Hematopoietic multipotent progenitor cell treated with erythropoietin and hydrocortisone succinate and interleukin-3 and kit ligand, for 8 days (in vitro differentiated cells): ENCODE measurements at places on chromosomes 12 and 14.
A peak's percentile ranks its signal among the peaks of the same experiment; 100 is the strongest.

GRCh38 chr14:102629011-102629444 is 36.6 kb downstream of the RCOR1 start:
- DNase-seq = peak; percentile 37

DNA sequence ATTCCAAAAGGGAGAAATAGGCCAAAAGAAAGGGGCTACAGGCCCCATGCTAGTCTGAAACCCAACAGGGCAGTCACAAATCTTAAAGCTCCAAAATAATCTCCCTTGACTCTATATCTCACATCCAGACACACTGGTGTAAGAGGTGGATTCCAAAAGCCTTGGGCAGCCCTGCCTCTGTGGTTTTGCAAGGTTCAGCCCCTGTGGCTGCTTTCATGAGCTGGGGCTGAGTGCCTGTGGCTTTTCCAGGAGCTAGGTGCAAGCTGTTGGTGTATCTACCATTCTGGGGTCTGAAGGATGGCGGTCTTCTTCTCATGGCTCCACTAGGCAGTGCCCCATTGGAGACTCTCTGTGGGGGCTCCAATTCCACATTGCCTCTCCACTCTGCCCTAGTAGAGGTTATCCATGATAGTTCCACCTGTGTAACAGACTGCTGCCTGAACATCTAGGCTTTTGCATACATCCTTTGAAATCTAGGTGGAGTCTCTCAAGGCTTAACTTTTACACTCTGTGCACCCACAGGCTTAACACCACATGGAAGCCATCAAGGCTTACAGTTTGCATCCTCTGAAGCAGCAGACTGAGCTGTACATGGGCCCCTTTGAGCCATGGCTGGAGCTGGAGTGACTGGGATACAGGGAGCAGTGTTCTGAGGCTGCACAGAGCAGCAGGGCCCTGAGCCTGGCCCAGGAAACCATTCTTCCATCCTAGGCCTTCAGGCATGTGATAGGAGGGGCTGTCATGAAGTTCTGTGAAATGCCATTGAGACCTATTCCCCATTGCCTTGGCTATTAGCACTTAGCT is 66.5 kb upstream of the ABCD2 start:
- DNase-seq = no peak

DNA sequence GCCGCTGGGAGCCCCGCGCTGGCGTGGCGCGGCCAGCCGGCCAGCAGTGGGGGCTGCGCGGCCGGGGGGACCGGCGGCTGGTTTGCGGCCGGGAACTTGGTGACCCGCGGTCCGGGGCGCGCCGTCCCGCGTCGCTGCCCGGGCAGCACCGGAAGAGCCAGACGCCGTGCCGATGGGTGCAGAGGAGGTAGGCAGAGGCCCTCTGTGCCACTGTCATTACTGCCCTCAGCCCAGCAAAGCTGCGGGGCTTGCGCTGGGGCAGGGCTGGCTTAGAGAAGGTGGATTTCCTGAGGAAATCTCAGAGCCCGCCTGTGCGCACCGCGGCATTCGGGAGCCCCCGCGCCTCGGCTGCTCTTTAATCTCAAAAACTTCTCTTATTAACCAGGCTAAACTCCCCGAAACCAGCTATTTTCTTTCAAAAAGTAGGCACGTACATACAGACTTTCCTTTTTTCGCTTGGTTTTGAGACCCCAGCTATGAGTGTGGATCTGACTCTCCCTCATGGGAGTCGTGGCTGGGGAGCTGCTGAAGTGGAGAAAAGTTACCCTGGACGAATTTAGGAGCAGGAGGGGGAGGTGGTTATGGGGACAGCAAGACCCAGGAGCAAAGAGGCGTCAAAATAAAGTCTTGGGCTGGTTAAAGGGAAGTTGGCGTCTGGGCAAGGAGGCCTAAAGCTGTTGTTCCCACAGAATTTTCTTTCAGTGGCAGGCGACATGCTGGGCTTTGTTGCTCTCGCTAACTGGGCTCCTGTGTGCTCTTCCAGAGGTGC is 802 bp downstream of the SUSD6 start:
- peak; percentile 40 for DNase-seq

GRCh38 chr14:71163842-71164629 is 256.8 kb downstream of the PCNX1 start:
- no peak for DNase-seq

DNA sequence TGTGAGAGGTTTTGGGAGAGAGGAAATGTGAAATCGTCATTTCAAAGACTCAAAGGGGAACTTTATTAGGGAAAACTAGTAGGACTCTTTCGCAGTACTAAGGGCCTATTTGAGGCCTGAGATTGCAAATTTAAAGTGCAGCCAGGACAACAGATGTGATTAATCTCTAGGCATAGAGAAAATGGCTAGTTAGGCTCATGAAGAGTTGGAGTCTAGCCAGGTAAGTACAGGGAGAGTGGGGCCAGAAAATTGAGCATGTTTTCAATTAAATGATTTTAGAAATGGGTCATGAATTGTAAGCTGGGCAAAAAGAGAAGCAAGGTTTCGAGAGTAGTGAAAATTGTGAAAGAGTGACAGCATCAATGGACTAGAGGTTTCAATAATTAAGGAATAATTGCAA is 91.9 kb upstream of the LMNTD1 start:
- no peak for DNase-seq

DNA sequence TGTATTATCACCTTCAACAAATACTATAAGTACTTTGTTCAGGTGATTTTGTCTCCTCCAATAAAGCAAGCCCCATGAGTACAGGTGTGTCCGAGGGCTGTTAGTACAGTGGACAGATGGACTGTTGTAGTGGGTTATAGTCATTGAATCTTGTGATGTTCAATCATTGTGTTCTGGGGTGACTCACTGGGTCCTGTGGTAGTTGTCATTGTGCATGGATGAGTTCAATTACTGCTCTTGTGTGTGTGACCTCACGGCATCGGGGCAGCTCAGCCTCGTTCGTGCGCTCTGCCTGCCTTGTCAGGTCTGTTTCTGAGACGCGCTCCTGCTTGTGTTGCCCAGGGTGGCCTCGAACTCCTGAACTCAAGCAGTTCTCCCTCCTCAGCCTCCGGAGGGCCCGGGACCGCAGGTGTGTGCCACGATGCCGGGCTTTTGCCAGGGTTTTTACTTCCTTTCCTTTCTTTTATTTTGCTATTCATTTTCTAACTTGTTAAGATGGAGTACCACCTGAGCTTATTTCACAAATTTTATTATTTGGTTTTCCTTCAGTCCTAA is 72.2 kb downstream of the DDX51 start:
- DNase-seq = no peak

DNA sequence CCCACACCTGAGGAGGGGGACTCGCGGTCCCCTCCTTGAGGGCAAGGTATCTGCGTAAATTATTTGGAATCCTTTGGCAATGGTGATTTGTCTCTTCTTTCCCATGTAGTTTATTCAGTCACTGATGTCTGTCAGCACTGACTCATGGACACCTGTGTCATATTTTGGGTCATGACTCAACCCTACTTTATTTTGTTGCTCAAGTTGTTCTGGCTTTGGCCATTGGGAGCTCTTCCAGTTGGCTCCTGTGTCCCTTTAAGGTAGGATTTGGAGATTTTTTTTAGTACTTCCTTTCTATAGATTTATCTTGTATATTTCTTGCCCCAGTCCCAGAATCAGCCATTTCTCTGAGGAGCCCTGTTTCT is 47.4 kb upstream of the C14orf180 start:
- DNase-seq = no peak

DNA sequence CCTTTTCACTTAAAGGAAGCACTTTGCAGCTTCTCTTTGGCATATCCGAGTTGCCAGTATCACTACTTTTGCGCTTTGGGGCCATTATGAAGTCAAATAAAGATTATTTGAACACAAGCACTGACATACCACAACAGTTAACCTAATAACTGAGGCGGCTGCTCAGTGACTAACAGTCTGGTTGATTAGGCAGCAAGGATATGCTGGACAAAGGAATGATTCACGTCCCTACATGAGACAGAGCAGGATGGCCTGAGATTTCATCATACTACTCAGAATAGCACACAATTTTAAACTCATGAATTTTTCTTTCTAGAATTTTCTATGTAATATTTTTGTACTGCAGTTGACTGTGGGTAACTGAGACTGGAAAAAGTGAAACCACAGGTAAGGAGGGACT is 56.9 kb upstream of the E2F7 start:
- no peak for DNase-seq

DNA sequence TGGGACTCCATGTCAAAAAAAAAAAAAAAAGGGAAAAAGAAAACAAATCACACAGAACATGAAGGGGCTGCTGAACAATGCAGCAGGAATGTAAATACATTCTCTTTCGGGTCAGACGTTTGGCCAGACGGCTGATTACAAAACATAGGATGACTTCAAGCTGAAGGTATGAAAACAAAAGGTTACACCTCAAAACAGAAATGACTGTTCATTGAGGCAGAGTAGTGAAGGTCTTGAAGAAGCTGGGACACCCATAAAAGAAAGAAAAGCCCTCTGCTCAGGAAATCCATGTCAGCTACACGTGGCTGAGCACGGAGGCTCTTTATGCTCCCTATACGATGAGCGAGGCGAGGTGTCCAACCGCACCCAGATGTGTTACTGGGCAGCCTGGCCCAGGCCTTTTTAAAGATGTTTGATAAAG is 37.7 kb downstream of the FGD4 start:
- DNase-seq = no peak

DNA sequence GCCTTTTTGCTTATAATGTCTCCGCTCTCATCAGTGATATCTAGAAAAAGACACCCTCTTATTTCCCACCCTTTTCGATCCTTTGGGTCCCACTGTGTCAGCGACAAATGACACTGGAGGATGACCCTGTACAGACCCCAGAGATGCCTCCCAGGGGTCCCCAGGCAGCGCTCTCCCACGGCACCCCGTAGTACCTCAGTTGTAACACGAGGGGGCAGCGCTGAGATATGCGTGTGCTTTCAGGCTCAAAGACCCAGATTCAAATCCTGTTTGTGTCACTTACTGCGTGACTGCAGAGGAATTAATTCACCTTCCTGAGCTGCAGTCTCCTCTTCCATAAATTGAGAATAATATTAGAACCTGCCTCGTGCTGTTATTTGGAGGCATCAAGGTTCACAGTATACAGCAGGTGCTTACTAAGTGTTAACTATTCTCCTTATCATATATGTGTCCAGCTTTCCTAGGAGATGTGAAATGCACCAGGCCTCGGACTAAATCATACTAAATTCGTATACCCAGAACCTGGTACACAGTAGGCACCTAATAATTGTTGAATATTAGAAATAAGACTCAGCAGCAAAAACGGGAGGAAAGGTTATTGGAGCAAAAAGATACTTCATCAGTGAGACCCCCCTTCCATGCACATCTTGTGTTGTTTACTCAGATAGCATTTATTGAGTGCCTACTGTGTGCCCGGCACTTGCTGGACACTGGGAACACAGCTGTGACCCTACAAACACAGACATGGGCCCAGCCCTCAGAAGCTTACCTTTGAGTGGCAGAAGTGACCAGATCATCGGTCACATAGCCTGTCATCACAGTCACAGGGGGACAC is 99.9 kb downstream of the PHETA1 start:
- peak; percentile 24 for DNase-seq

GRCh38 chr14:68932231-68932630 is 46.9 kb downstream of the ACTN1 start:
- DNase-seq = no peak

DNA sequence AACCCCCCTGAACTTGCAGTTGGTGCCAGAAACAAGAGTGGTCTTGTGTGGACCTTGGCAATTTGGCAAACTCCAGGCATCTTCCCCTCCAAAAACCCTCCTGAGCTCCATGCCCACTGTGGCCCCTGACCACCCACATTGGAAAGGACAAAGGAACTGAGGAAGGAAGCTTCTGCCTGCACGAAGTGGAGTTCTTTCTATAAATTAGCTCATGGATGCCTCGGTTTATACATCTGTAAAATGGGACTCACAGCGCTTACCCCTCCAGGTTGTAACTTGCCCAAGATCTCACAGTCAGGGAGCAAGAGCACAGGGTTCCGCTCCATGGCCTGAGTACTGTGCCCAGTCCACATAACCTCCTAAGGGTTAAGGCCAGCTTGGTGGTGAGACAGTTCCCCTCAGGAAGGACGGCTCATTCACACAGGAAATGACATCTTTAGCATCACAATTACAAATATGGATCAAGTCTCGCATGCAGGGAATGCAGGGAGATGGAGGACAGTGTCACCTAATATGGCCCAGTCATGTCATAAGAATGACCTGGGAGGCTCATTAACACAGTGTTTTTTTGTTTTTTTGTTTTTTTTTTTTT is 66.6 kb downstream of the CLMN start:
- no peak for DNase-seq

- DNase-seq = no peak
Observed at GRCh38 chr14:61178226-61179060, 102.7 kb downstream of the TMEM30B start.

DNA sequence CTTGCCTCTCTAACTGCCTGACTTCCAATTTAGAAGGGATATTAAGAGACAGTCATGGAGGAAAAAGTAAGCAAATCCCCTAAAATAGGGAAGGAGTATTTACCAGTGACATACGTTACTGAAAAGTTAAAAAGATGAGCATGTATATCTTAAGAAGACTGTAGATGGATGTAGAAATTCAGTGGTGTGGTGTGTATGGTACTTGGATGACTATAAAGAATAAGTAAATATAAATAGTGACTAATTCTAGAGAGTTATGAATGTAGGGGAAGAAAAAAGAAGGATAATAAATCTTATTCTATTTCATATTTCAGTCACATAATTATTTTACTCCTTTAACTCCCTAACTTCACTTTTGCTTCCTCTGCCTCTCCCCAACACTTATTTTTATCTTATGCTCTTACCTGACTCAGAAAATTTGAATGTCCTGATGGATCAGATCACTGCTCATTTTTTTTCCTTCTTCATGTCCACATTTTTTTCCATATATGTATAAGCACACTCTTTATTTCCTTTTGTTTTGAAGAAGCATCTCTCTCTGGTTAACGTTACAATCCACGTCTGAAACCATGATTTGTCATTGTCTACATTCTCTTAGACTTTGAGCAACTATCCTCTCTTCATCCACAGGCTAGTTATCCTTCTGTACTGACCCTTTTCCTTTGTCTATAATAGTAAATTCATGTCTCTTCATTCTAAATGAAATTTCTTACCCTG is 422.7 kb upstream of the SYT1 start:
- no peak for DNase-seq

DNA sequence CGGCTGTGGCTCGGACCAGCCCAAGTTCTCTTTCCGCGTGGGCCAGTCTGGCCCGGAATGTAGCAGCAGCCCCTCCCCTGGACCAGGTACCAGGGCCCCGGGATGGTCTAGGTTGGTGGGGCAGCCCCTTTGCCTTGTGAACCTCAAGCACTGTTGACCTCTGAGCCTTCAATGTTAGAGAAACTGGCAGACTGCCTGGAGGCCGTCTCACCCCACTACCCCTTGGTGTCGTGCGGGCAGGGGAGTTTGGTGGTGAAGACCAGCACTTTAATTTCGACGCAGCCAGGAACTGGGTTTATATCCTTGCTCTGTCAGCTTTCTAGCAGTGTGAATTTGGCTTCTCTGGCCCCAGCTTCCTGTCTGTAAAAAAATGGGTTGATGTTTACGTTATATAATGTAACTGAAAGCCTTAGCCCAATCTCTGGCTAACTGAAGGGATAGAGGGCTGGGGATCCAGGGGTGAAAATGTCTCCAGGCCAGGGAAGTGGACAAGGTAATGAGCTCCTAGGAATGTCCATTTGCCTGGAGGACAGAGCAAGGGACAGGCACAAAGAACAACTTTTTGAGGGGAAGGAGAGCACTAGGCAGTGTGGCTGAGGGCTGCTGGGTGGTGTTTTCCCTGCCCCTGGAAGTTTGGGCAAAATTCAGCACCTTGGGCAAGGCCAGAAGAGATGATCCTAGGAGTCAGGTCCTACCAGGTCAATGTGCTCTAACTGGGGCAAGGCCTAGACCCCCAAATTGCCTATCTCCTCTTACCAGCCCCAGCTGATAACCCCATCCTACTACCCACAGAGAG is 11.4 kb downstream of the MCRS1 start:
- no peak for DNase-seq
